ENCODE measurements at places on chromosomes 1 and 21. TPM values are rescaled to one million over a fixed set of nuclear protein-coding genes. Genes with fewer than 3 reads are reported as not detected.

NBPF8 gene
- total RNA-seq = 15.2 TPM

- no peak for DNase-seq
Measured at GRCh38 chr1:36717431-36717830, 234.7 kb upstream of the CSF3R start.

ABCG1 gene
- 12.7 TPM for total RNA-seq

DNA sequence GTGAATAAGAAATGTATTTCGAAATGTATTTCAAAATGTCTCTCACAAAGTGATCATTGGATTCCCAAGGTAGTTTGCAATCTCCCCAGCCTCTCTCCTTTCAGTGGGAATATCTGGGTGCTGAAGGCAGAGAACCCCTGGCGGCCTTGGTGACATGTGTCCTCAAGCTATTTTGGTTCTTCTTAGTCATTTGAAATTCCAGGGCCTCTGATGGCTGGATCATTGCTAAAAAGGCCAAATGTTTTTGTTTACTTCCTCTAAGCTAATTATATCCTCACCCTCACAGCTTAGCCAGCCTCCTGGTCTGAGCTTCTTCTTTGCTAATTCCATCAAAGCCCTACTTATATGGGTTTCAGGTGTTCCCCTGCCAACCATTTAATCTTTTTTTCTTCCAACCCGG, 71.2 kb downstream of the LRRC40 start:
- DNase-seq = no peak

DNA sequence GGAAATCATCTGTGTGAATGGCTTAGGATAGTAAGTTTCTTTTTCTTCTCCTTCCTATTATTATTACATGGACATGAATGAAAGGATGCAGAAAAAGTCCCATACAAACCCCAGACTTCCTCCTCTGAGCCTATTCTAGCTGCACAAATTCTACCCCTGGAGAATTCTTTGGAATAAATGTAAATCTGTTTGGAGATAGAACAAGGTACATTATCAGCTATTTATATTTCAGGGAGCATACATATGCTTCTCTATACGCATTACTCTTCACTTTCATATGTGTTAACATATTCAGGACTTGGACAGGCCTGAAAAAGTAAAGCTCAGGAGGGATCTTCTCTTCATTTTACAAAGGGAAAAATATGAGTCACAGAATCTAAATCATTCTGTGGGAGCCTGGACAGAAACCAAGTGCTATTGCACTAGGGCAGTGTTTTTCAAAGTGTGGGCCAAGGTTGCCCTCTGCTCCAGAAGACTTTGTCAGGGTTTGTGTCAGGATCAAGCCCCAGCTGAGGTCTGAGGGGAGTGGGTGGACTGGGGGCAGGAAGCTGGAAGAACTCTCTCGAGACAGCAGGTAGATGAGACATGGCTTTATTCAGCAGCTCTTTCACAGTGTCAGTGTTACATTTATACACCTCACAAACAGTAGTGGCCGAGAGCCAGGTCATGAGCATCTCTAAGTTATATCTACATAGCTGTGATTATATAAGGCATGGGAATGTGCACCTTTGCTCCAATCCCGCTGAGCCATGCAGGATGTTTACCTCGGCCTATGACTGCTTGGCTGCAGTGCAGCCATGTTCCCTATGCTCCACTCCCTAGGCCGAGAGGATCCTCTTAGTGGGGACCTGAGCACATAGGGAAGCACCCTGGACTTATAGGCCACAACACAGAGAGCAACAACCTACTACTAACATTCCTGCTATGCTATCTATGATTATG, 114.3 kb downstream of the GDAP2 start:
- no peak for DNase-seq

DNA sequence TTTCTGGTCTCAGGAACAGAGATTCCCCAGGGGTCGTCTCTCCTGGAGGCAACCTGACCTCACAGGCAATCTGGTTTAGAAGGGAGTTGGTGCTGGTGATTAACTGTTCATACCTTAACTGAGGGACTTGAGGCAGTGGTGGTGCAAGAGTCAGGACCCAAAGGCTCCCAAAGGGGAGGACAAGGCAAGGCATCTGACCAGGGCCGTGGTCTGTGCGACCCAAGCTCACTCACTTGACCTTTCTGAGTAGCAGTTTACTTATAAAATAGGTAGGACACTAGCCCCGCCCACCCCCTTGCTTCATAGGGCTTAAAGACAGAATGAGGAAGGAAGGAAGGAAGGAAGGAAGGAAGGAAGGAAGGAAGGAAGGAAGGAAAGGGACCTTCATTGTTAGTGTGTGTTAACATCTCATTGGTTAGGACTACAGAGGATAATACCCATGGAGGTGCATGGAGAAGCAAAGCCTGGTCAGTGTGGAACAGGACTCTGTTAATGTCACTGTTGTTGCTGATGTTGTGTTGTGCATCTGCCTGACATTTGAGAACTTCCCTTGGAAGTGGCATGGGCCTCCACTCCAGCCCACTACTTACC, 4.6 kb upstream of the KCNA2 start:
- no peak for DNase-seq

GRCh38 chr1:45385302-45385701, 45.1 kb upstream of the MUTYH start:
- no peak for DNase-seq
